G401 (cell line): ENCODE measurements at places on chromosomes 4 and X. TPM values are rescaled to one million over a fixed set of nuclear protein-coding genes. Genes with fewer than 3 reads are reported as not detected.
A peak's percentile ranks its signal among the peaks of the same experiment; 100 is the strongest.

DNA sequence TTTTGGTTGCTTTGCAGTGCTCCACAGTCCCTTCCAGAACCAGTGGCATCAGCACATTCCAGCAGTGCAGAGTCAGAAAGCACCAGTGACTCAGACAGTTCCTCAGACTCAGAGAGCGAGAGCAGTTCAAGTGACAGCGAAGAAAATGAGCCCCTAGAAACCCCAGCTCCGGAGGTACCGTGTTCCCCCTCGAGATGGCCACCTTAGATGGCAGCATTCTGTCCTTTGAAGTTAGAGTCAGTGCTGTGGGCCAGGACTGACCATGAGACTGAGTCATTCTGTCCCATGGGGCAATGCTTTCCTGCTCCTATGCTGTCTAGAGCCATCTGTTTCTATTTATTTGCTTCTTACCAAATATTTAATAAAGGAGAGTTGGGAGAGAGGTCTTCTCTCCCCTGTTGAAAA is 112.3 kb downstream of the KLHL8 start:
- DNase-seq: peak; percentile 21

- no peak for DNase-seq
These were observed 50.4 kb upstream of the CCDC160 start for GRCh38 chrX:134186362-134187121.

- no peak for DNase-seq
These were observed 1138.8 kb downstream of the ARAP2 start for GRCh38 chr4:35105486-35105885.

- no peak for DNase-seq
These were observed 66.0 kb upstream of the C4orf54 start for GRCh38 chr4:99723612-99724011.

The GPR143 gene
- total RNA-seq: 0.31 TPM in 1 of 2 replicates, not detected in the other
